CD8-positive, alpha-beta memory T cell (primary cell): ENCODE measurements at places on chromosomes 12 and 14.
A peak's percentile ranks its signal among the peaks of the same experiment; 100 is the strongest.

GRCh38 chr12:4866299-4866698, 43.4 kb upstream of the KCNA1 start:
- no peak for DNase-seq
- H3K4me3 ChIP-seq, result no peak overlapping the region
- no peaks in the 10 kb centered on the region for H3K27me3 ChIP-seq
- H3K27ac ChIP-seq, result no peak overlapping the region
- no peaks in the 10 kb centered on the region for H3K4me1 ChIP-seq

DNA sequence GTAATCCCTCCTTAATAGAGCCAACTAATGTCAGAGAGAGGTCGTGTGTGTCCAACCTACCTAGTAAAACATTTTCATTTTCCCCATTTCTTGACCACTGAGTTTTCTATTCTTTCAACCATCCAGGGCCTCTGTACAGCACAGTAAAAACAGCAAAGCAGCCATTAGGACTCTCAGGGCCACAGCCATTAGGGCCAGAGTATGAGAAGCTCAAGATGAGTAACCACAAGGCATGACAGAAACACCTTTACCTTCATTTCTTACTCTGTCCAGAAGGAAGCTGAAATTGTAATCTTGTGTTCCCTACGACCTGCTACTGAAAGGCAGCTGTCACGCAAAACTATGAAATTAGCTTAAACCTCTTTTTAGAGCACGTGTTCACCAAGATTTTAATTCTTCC, 2.3 kb downstream of the SPPL3 start:
- H3K27me3 ChIP-seq, result no peaks in the 10 kb centered on the region
- no peak for DNase-seq
- no peak overlapping the region for H3K27ac ChIP-seq
- H3K4me1 ChIP-seq, result peaks cover 19% of the 10 kb centered on the region

- no peak for DNase-seq
- no peaks in the 10 kb centered on the region for H3K36me3 ChIP-seq
- H3K27ac ChIP-seq, result no peak overlapping the region
- no peaks in the 10 kb centered on the region for H3K27me3 ChIP-seq
- no peaks in the 10 kb centered on the region for H3K4me1 ChIP-seq
Measured at GRCh38 chr14:29075761-29076160, 309.2 kb downstream of the FOXG1 start.

DNA sequence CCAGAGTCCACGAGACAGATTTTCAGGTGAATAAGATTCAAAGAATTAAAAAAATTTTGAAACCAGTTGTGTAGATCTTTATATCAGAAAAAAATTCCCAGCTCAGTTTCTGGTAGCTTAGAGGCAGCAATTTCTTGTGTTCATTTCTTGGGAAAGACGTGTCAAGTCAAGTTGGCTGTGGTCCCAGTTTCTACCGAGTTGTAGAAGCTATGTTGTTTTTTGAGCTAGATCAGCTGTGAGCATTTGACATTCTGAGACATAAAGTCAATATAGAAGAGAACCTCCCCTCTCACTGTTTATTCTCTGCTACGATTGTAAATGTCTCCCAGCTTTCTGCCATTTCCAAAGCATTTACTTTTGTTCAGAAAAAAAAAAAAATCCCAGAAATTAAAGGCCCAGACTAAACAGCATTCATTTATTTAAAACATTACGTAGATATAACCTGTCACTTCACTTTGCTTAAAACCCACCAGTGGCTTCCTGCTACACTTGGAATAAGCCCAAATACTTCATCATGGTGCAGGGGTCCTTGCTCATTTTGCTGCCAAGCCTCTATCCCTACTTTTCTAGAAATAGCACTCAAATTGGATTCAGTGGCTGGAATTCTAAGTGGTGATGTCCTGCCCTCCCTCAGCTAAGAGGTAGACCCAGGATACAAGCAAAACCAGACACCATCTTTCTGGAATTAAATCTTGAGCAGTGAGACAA, 20.6 kb upstream of the PYGL start:
- no peak overlapping the region for H3K4me3 ChIP-seq
- H3K36me3 ChIP-seq, result no peaks in the 10 kb centered on the region
- DNase-seq, result no peak
- no peak overlapping the region for H3K27ac ChIP-seq

DNA sequence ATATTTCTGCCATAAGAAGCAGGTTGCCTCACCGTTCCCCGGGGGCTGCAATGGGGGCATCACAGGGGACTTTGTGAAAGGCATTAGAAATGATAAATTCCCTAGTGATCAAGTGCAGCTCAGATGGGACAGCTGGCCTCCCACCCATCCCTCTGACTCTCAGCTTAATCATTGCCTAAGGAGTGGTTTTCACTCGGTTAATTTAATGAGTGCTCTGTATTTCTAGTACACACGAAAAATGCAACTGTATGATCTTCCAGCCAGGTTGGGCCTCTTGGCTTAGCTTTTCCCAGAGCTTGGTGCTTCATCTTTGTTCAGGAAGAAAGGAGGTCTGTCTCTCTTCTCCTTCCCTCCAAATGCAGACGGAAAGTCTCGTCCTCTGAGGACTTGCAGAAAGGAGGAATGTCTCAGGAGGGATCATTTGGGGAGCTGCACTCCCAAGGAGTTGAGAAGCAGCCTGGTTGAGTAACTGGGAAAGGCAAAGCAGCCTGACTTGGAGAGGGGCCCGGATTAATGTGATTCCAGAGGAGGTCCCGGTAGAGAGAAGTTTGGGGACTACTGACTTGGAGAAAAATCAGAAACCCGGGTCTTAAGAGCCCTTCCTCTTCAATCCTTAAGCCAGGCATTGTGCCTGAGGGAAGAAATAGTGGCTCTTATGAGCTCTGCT, 7.2 kb downstream of the CD9 start:
- no peaks in the 10 kb centered on the region for H3K36me3 ChIP-seq
- peaks cover 6% of the 10 kb centered on the region for H3K27me3 ChIP-seq
- DNase-seq, result no peak
- H3K27ac ChIP-seq, result no peak overlapping the region

GRCh38 chr14:60349663-60350365, 100.8 kb downstream of the PPM1A start:
- H3K36me3 ChIP-seq, result no peaks in the 10 kb centered on the region
- no peak overlapping the region for H3K4me3 ChIP-seq
- no peak overlapping the region for H3K27ac ChIP-seq
- H3K27me3 ChIP-seq, result no peaks in the 10 kb centered on the region
- no peaks in the 10 kb centered on the region for H3K4me1 ChIP-seq

- no peak for DNase-seq
- H3K27me3 ChIP-seq, result no peaks in the 10 kb centered on the region
- H3K4me1 ChIP-seq, result no peaks in the 10 kb centered on the region
- no peak overlapping the region for H3K27ac ChIP-seq
Measured at GRCh38 chr14:51024377-51024776, 70.5 kb downstream of the TRIM9 start.

- no peaks in the 10 kb centered on the region for H3K27me3 ChIP-seq
- no peaks in the 10 kb centered on the region for H3K4me1 ChIP-seq
- H3K36me3 ChIP-seq, result no peaks in the 10 kb centered on the region
Measured at GRCh38 chr14:95346820-95347219, 27.1 kb upstream of the CLMN start.

DNA sequence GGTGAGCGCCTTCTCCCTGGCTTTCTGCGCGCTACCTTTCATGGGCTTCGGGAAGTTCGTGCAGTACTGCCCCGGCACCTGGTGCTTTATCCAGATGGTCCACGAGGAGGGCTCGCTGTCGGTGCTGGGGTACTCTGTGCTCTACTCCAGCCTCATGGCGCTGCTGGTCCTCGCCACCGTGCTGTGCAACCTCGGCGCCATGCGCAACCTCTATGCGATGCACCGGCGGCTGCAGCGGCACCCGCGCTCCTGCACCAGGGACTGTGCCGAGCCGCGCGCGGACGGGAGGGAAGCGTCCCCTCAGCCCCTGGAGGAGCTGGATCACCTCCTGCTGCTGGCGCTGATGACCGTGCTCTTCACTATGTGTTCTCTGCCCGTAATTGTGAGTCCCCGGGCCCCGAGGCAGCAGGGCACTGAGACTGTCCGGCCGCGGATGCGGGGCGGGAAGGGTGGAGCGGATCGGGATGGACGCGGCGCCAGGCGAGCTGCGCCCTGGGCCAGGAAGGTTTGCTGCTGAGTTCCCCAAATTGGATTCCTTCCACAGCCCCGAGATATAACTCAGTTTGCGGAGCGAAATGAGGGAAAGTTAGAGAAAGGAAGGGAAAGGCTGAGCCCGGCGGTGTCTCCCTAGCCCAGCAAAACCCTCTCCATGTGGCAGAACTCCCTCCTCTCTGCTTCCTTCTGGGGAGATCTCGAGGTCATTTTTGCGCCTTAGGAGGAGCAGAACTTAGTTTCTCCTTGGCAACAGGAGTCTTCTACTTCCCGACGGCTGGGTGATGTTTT, 972 bp downstream of the PTGDR start:
- H3K4me1 ChIP-seq, result peaks cover 25% of the 10 kb centered on the region
- peaks cover 2% of the 10 kb centered on the region for H3K27me3 ChIP-seq
- no peaks in the 10 kb centered on the region for H3K36me3 ChIP-seq
- peak overlapping the region; percentile 70 for H3K4me3 ChIP-seq
- peak; percentile 58 for DNase-seq

DNA sequence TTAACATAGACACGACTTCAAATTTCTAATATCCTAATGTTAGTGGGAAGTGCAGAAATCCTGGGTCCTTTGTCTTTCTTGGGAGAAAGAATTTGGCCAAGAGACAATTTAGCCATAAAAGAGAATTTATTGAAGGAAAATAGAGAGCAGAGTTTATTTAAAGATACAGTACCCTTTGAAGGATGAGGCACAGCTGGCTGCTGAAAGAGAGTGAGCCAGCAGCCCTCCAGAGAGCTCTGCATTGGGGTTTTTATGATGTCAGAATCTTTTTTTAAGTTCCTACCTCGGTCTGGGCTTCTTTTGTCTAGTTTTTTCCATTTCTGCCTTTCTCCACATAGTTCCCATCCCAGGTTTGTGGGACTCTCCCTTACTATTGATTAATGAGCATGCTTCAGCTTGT, 37.5 kb downstream of the CCER1 start:
- no peaks in the 10 kb centered on the region for H3K4me1 ChIP-seq
- no peaks in the 10 kb centered on the region for H3K36me3 ChIP-seq
- no peaks in the 10 kb centered on the region for H3K27me3 ChIP-seq
- DNase-seq, result no peak
- no peak overlapping the region for H3K4me3 ChIP-seq
- no peak overlapping the region for H3K27ac ChIP-seq

- no peaks in the 10 kb centered on the region for H3K27me3 ChIP-seq
- no peaks in the 10 kb centered on the region for H3K4me1 ChIP-seq
- no peak overlapping the region for H3K27ac ChIP-seq
- no peak overlapping the region for H3K4me3 ChIP-seq
- DNase-seq, result no peak
Measured at GRCh38 chr12:84599539-84599938, 313.1 kb downstream of the SLC6A15 start.

- DNase-seq, result no peak
- no peaks in the 10 kb centered on the region for H3K27me3 ChIP-seq
- no peaks in the 10 kb centered on the region for H3K4me1 ChIP-seq
- no peak overlapping the region for H3K4me3 ChIP-seq
Measured at GRCh38 chr12:132386926-132387497, 57.6 kb upstream of the GALNT9 start.

DNA sequence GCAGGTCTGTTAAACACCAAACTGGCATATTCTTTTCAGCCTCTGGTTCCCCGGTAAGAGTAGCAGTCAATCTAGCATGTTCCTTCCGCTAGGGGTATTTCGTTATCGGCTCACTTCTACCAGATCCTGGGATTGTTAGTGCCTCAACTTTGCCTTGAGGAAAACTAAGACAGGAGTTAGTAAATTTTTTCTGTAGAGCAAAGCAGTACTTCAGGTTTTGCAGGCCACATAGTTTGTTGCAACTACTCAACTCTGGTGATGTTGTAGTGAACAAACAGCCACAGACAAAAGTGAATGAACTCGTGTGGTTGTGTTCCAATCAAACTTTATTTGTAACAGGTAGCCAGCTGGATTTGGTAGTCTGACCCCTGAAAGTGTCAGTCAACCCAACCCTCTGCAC, 6.3 kb upstream of the CDH24 start:
- no peaks in the 10 kb centered on the region for H3K27me3 ChIP-seq
- H3K27ac ChIP-seq, result no peak overlapping the region
- peaks cover 2% of the 10 kb centered on the region for H3K4me1 ChIP-seq
- H3K36me3 ChIP-seq, result peaks cover 72% of the 10 kb centered on the region

GRCh38 chr12:14239935-14240872, 125.3 kb upstream of the ATF7IP start:
- H3K27me3 ChIP-seq, result no peaks in the 10 kb centered on the region
- no peak for DNase-seq

DNA sequence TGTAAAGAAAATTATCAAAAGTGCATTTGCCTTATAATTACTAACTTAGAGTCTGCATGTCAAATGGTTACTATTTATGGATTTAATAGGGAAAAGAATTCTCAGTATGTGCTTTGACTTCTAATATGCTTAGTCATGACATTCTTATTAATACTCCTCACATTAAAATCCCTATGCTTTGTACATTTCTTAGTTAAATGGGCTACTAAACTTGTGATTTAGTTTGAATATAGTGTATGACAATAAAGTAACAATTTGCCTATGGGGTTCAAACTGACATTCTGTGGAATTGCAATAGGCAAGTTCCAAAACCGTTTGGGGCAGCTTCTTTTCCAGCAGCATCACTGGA, 361.9 kb upstream of the TMTC1 start:
- H3K4me3 ChIP-seq, result no peak overlapping the region
- H3K4me1 ChIP-seq, result no peaks in the 10 kb centered on the region
- H3K27me3 ChIP-seq, result no peaks in the 10 kb centered on the region
- H3K36me3 ChIP-seq, result no peaks in the 10 kb centered on the region
- H3K27ac ChIP-seq, result no peak overlapping the region
- DNase-seq, result no peak

GRCh38 chr12:32470936-32471470, 71.6 kb downstream of the FGD4 start:
- H3K27ac ChIP-seq, result no peak overlapping the region
- no peaks in the 10 kb centered on the region for H3K4me1 ChIP-seq
- no peaks in the 10 kb centered on the region for H3K27me3 ChIP-seq
- H3K36me3 ChIP-seq, result no peaks in the 10 kb centered on the region
- no peak for DNase-seq

DNA sequence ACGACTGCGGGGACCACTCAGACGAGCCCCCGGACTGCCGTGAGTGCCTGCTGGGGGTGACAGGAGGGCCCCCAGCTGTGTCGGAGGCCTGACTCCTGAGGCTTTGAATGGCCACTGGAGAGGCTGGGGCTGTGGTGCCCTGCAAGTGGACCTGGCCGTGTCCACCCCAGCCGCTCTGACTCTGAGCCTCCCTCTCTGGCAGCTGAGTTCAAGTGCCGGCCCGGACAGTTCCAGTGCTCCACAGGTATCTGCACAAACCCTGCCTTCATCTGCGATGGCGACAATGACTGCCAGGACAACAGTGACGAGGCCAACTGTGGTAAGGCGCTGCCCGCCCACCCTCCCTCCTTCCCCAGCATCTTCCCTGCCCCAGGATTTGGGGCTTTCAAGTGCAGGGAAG, 16.1 kb upstream of the NXPH4 start:
- no peak for DNase-seq
- H3K4me3 ChIP-seq, result no peak overlapping the region
- no peaks in the 10 kb centered on the region for H3K36me3 ChIP-seq

- no peak overlapping the region for H3K27ac ChIP-seq
- no peak overlapping the region for H3K4me3 ChIP-seq
- peaks cover 20% of the 10 kb centered on the region for H3K4me1 ChIP-seq
- no peak for DNase-seq
Measured at GRCh38 chr14:104756477-104757237, 3.7 kb downstream of the SIVA1 start.

GRCh38 chr12:132083941-132084620, 60.0 kb downstream of the DDX51 start:
- no peaks in the 10 kb centered on the region for H3K36me3 ChIP-seq
- peak; percentile 91 for DNase-seq
- peak overlapping the region; percentile 81 for H3K27ac ChIP-seq
- H3K4me3 ChIP-seq, result peak overlapping the region; percentile 72
